Renal pelvis (tissue), 12 donors: ENCODE measurements at places on chromosomes 5 and 9. TPM values are rescaled to one million over a fixed set of nuclear protein-coding genes. Genes with fewer than 3 reads are reported as not detected.

The FCN2 gene
- polyA plus RNA-seq: 0.50 TPM

The PSD2 gene
- polyA plus RNA-seq: 3.0 TPM

The SIGMAR1 gene
- 56.3 TPM for polyA plus RNA-seq

The SLC27A4 gene
- 22.7 TPM for polyA plus RNA-seq

The GABRB2 gene
- polyA plus RNA-seq: 1.6 TPM

The INSL6 gene
- 0.37 TPM for polyA plus RNA-seq

The MARCHF11 gene
- polyA plus RNA-seq: 3.6 TPM

The RLN1 gene
- polyA plus RNA-seq: 0.65 TPM

The MCC gene
- 28.1 TPM for polyA plus RNA-seq

The INSL4 gene
- polyA plus RNA-seq: not detected

The IL7R gene
- polyA plus RNA-seq: 0.89 TPM

The SLC45A2 gene
- 1.1 TPM for polyA plus RNA-seq
